B cell (primary cell): ENCODE measurements at places on chromosomes 6 and 20. TPM values are rescaled to one million over a fixed set of nuclear protein-coding genes. Genes with fewer than 3 reads are reported as not detected.
A peak's percentile ranks its signal among the peaks of the same experiment; 100 is the strongest.

- DNase-seq: no peak
Observed at GRCh38 chr6:104699593-104700329, 160.0 kb downstream of the HACE1 start.

DNA sequence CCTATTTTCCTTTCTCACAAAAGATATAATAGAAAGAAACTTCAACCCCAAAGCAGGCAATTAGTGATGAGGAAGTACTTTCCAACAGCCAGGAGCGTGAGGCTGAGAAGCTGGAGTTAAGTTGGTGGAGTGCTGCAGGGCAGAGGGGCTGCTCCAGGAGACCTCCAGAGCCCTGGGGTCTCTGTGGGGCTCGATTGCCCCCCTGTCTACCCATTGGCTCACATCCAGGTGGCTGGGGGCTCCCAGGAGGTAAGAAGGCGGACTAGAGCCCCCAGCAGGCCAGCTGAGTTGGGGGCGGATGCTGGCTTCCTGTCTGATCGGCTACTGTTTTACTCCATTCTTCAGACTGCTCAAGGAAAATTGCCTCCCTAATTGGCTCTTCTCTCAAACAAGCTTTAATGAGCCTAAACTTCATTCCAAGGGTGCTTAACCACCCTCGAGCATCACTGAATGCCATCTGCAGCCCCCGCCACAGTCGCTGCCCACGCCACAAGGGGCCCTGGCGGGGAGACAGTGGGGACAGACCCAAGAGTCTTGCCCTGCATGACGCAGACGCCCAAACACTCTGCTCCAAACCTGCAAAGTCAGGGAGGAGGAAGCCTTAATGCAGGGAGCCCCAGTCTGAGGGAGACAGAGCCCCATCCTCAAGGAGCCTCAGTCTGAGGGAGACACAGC is 78.6 kb downstream of the MDGA1 start:
- peak; percentile 18 for DNase-seq

- no peak for DNase-seq
Observed at GRCh38 chr20:37380864-37381579, 35.1 kb downstream of the SRC start.

DNA sequence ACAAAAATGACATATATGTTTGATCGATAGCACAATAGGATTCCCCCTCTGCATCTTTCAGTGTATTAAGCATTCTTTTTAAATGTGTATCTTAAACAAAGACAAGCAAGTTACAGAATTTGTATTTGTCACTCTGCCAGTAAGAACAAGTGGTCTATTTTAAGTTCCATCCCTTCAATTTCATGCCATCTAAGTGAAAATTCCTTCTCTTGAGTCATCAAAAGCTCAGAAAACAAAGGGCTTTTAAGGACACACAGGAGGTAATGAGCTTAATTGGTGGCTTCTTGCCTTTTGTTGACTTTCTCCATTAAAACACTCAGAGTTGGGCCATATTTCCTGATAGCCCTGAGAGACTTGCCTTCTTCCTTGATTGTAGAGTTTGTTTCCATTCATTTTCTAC is 547.8 kb downstream of the TENT5A start:
- no peak for DNase-seq

DNA sequence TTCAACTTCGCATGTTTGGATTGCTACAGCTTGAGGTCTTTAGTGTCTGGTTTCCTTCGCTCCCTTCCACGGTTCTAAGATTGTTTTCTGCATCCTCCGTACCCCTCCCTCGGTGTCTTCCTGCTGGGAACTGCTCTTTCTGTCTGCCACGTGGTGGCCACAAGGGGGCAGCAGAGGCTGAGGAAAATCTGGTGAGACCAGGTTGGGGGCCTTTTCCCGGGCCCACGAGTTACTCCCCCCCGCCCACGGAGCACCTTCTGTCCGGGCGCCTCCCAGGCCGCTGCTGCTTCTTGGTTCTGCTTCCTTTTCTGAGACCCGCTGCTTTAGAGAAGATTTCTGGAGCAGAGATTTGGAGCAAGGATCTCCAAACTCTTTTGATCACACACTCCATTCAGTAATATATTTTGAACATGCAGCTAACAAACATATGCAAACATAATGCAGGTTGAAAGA is 21.1 kb upstream of the NOTCH4 start:
- peak; percentile 87 for DNase-seq

GRCh38 chr6:166221040-166221439 is 53.4 kb upstream of the TBXT start:
- DNase-seq: no peak

GRCh38 chr6:41644297-41644879 is 6.1 kb downstream of the MDFI start:
- DNase-seq: no peak

DNA sequence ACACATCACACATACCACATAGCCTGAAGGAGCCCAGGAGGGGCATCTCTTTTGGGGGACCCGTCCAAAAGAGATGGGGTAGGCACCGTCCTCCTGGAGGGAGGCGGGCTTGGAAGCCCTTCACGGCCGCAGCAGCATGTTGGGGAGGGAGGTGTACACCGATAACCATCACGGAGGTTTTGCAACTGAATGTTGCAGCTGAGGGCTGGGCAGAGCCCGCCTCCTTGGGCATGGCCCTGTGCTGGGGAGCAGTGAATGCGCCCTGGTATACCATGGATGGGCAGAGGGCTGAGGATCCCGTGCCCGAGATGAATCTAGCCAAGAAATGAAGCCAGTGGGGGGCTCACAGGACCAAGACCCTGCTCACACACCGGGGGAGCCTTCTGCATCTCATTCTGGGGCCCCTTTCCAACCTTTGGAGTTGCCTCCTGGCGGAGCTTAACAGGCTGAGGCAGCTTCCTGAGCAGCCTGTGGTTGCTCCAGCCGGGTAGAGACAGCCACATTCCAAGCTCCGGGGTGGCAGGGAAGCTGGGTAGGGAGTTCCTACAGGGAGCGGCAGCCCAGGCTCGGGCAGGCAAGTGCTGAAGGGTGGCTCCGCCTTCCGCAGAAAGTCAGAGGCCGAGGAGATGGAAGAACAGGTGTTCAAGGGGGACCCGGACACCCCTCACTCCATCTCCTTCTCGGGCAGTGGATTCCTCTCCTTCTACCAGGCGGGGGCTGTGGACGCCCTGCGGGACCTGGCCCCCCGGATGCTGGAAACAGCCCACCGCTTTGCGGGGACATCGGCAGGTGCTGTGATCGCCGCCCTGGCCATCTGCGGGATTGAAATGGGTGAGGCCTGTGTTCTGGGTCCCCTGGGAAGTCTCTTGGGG is at the start of gene PNPLA1:
Gene PNPLA1 (plus strand): TSS at position 227 of the 872 bp plus-strand sequence. CDS start 400 bp downstream, at position 627.
- DNase-seq: no peak

GRCh38 chr6:54654381-54654780 is 192.2 kb upstream of the FAM83B start:
- no peak for DNase-seq

- DNase-seq: no peak
Observed at GRCh38 chr20:63220696-63221399, 4.9 kb upstream of the YTHDF1 start.

GRCh38 chr20:13793001-13793400 is 8.2 kb downstream of the NDUFAF5 start:
- no peak for DNase-seq

Gene PRPF6
- total RNA-seq: 79.7 and 82.9 TPM in 2 replicates

Gene SLC12A5
- total RNA-seq: 0.32 TPM in 1 of 2 replicates, not detected in the other

Gene FHL5
- not detected in 2 replicates for total RNA-seq

Gene PDE7B
- total RNA-seq: 7.5 and 9.2 TPM in 2 replicates

Gene SLC16A10
- 0.70 and 0.71 TPM in 2 replicates for total RNA-seq

Gene UNC5CL
- total RNA-seq: 4.6 and 4.7 TPM in 2 replicates

Gene REM1
- total RNA-seq: not detected in 2 replicates

Gene PSORS1C1
- not detected in 2 replicates for total RNA-seq
